Stimulated activated CD4-positive, alpha-beta T cell treated with anti-CD3 and anti-CD28 coated beads, Interleukin-1b, Interleukin-23, amount 100 ng/mL, for 4 hours (primary cell): ENCODE measurements at places on chromosomes 11 and 22.
A peak's percentile ranks its signal among the peaks of the same experiment; 100 is the strongest.

GRCh38 chr11:68878022-68878421 lies 25.6 kb downstream of the MRPL21 start:
- no peak for DNase-seq

GRCh38 chr11:128039140-128040021 lies 548.0 kb downstream of the ETS1 start:
- peak; percentile 39 for DNase-seq

- DNase-seq = no peak
These were observed 151.1 kb upstream of the NECTIN1 start for GRCh38 chr11:119880143-119880542.

DNA sequence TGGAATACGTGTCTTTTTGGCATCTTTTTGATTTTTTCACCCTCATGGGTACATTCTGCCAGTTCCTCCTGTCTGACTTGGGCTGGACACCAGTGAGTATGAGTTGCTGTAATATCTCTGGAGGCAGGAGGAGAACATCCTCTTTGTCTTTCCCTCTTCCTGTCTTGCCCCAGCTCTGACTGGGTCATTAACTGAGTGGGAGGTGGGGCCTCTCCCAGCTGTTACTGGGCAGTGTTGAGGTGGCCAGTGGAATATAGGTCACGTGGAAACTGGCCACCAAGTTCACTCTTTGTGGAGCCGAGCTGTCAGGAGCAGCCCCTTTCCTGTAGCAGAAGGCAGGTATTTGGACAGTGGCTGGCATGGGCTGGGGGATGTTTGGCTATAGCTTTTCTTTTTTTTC lies 2.2 kb downstream of the GLB1L2 start:
- no peak for DNase-seq

GRCh38 chr11:121463689-121464335 lies 11.0 kb upstream of the SORL1-AS1 start:
- DNase-seq = no peak

GRCh38 chr11:63915961-63916836 lies 765 bp downstream of the RCOR2 start:
- DNase-seq = no peak

- no peak for DNase-seq
These were observed 2.6 kb downstream of the CYTH4 start for GRCh38 chr22:37284805-37285355.

GRCh38 chr11:122122179-122122578 lies 6.2 kb upstream of the BLID start:
- DNase-seq = no peak

DNA sequence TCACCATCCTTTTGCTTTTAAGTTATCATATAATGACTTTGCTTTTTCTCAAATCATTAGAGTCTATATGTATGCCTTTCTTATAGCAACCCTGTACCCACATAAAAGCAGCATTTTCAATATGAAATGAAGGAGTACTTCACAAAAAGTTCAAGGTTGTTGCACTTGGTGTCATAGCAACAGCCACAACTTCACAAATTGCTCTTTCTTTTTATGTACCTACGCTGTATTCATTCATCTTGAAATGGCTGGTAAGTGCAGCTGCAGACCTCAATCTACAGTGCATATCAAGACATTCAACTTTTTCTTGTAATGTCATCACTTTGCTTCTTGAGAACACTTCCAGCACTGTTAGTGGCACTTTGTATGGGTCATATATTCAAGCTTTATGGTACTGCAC lies 18.6 kb downstream of the CWC15 start:
- DNase-seq = no peak

- DNase-seq = no peak
These were observed 51.4 kb upstream of the DBX1 start for GRCh38 chr11:20211691-20212090.

GRCh38 chr11:123357353-123357989 lies 72.6 kb upstream of the GRAMD1B start:
- no peak for DNase-seq

- no peak for DNase-seq
These were observed 37.8 kb downstream of the ARRB1 start for GRCh38 chr11:75313513-75314272.

- no peak for DNase-seq
These were observed 816.2 kb upstream of the LUZP2 start for GRCh38 chr11:23680488-23681230.

GRCh38 chr11:79431535-79431934 lies 9.3 kb downstream of the TENM4 start:
- no peak for DNase-seq

DNA sequence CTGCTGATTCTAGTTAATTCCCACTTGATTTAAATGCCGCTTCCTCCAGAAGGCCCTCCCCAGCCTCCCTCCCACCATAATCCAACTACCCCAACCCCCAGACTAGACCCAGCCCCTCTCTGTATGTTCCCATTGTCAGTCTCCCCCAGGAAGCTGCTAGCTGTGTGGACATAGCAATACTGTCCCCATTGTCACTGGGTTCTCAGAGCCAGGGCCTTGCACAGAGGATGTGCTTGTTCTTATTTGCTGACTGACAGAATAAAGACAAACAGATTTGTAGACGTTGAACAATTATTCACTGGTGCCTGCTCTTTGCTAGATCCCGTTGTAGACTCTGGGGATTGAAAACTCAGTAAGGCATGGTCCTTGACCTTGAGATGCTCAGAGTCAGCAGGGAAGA lies 45.7 kb upstream of the NAV2 start:
- no peak for DNase-seq

- DNase-seq = no peak
These were observed 884.7 kb downstream of the BRD1 start for GRCh38 chr22:48942698-48943566.

DNA sequence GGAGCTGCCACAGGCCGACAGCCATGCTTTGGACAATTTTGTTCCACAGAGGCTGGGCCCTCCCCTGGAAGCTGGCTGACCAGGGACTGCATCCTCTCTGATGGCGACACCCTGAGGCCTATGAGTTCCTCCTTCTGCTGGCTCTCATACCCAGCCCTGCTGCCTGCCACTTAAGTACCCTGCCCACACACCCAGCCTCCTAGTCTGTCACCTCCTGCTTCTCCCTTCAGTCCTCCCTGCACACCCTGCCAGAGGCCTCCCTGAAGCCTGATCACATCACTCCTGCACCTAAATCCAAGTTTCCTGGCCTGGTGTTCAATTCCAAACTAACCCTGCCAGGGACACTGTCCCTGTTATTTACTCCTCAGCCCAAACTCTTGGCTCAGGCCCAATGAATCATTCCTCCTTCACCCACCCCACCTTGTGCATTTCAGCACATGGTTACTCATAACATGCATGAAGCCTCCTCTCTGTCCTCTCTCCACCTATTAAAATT lies 136.7 kb upstream of the NECTIN1 start:
- DNase-seq = no peak

GRCh38 chr11:14544611-14545010 lies 24.4 kb upstream of the PSMA1 start:
- no peak for DNase-seq

DNA sequence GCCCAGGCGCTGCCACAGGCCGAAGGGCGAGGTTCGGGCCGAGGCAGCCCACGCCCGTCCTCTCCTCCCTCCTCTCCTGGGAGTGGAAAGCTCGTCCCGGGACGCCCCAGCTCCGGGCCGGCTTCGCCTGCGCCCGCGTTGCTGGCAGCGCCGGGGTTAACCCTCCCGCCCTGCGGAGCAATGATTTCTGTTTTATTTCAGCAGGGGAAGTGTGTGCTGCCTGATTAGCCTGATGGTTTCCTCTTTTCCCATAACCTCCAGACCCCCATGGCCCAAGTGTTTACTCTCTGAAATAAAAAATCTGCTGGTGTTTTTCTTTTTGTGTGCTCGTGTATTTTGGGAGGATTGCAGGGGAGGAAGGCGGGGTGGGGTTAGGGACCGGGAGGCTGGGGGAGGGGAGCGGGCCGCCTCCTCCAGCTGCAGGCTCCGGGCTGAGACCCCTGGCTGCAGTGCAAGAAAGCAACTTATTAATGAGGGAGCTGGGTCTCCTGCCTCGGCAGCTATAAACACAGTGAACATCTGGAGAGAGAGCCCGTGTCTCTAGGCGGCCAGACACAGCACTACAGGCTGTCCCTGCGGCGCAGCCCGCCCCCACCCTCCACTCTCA lies 38.6 kb downstream of the ETS1 start:
- no peak for DNase-seq
